ENCODE measurements at places on chromosomes 7 and 10.

DNA sequence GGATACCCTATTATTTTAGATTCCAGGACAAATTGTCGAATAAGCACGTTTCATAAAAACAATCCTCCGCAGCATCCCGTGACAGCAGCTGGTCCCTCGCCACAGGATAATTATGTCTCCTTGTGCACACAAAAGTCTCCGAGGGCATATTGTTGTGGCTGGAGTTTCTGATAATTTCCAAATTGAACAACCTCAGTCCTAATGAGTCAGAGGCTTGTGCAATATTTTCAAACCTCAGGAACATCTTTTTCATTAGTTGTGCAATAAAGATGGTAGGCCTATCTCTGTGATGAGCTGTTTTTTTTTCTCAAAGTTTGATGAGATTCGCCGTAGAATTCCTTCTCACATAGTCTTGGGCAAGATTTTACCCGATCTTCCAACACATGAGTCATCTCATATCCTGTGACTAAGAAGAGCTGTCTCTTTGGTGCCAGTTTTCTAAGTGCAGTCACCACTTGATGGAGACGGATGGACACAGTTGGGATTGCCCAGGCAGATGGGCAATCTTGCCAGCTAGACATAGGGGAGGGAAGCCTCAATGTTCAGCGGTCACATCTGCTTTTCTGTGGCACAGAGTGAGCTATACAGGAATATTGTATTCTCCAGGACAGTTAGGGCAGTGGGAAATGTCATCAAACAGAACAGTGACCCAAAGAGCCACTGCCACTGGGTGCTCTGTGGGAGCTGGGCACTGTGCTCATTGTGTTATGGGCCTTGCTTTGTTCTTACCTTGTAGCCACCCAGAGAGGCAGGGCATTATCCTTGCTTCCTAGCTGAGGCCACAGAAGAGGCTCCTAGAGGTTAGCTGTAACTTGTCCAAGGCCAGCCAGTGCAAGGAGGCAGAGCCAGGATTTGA, 7.8 kb downstream of the HTRA1 start:
- peak; percentile 5 for DNase-seq

- no peak for DNase-seq
Measured at GRCh38 chr10:47245731-47246350, 54.2 kb upstream of the GDF10 start.

- no peak for DNase-seq
Measured at GRCh38 chr7:22074897-22075296, 129.2 kb upstream of the CDCA7L start.

GRCh38 chr7:24669971-24670591, 87.2 kb downstream of the GSDME start:
- peak; percentile 16 for DNase-seq

GRCh38 chr10:66747451-66747850, 178.4 kb upstream of the LRRTM3 start:
- DNase-seq = no peak

DNA sequence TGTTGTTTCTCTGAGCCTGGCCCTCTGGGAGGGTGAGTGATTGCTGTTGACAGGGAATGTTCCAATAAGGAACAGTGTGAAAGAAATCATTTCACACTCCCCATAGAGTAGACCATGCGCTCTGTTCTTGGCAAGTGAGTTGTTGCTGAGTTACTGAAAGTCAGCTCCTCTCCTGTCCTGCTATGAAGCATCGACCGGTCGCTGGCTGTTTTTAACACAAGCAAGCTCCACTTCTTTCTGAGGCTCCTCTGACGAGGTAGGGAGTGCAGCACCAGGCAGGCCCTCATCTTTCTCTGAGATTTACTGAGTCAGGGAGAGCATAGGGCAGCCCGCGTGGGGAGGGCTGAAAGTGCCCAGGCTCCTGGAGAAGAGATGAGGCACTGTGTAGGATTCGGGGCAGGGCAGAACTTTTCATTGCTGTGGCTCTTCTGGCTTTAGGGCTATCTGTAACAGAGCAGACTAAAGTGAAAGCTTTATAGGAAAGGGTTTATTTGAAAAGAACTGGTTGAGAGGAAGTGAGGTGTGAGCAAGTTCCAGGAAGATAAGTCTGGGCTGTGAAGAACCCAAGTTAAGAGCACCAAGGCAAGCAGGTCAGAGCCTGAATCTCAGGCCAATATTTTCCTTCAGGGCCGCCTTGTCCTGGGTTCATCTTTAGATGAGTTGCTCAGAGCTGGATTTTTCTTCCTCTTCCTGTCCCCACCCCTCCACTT, 332.2 kb downstream of the CCSER2 start:
- no peak for DNase-seq

DNA sequence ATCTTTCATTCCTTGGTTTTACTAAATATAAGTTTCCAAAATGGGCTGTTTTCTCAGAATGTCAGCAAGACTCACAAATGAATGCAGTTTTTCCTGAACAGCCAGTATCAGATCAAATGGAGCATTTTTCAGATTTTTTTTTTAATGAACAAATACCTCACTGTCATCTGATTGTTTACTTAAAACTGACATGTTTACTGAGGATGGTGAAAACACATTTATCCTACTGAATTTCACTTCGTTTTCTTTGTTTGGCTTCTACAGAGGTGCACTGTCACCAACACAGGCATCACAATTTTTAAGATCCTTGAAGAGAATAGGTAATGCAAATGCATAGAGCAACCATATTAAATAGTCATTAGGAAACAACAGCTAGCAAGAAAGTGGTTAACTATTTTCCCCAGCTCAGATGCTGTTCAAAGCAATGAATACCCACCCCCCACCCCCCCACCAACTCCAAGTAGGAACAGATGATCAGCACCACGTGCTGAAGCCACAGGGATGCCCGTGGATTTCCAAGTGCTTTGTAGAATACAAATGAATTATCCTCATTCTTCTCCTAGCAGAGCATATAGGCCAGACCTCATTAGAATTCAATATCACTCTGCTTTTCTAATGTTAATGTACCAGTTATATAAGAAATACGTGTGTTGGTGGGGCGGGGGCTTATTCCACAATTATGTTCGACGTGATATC, 205.9 kb downstream of the SKAP2 start:
- DNase-seq = peak; percentile 91

GRCh38 chr7:55127135-55127551, 108.3 kb downstream of the EGFR start:
- DNase-seq = no peak

DNA sequence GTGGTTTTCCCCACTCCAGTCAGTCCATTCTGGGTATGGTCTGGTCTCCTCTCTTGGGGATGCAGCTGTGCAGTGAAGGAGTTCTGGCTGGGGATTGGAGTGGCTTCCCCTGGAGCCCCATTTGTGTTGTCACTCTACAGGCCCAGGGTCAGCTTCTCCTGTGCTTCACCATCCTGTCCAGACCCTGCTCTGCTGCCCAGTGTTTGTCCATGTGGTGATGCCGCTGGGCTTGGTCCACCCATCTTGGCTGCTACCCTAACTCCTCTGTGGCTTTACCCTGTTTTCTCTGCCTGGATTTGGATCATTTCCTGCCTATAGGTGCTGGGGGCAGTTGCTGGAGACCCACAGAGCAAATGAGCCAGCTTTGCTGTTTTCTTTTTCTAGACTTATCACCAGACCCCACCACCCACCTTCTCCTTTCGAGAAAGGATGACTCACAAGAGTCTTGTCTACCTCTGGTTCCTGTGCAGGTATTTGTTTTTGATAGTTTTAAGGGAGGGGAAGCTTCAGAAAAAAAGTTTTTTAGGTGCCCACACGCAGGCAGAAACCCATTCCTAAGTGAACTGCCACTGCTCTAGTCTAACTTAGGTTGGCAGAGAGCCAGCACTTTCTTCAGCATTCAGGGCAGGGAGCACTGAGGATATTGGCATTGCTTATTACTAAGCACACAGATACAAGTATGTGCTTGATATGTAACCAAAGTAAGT, 8.5 kb downstream of the ZDHHC16 start:
- no peak for DNase-seq

DNA sequence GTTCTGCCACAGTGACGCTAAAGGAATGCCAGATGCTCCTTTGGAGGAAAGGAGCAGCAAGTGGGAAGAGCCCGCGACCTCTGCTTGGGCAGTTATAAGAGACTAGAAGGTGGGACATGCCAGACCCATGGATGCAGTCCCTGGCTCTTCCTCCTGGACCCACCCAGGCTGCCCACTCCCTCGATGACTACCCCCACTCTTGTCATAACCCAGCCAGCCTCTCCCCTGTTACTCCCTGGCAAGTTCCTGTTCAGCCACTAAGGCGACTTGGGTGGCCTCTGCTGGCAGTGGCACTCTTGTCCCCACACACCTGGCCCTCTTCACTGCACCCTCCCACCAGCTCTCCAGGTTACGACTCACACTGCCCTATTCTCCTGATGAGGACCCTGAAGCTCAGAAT, 33.5 kb downstream of the COL13A1 start:
- no peak for DNase-seq

DNA sequence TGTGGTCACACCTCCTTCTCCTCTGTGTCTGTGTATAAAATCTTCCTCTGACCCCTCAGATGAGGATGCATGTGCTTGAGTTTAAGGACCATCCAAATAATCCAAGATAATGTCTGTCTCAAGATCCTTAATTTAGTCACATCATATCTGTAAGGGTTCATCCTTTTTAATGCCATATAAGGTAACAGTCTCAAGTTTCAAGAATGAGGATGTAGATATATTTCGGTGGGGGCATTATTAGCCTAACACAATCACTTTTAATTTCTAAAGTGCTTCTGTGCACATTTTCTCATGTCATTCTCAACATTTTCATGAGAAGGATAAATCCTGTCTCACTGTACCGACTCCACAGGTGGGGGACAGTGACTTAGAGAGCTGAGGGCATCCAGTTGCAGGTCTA, 235.3 kb downstream of the BUB3 start:
- no peak for DNase-seq

DNA sequence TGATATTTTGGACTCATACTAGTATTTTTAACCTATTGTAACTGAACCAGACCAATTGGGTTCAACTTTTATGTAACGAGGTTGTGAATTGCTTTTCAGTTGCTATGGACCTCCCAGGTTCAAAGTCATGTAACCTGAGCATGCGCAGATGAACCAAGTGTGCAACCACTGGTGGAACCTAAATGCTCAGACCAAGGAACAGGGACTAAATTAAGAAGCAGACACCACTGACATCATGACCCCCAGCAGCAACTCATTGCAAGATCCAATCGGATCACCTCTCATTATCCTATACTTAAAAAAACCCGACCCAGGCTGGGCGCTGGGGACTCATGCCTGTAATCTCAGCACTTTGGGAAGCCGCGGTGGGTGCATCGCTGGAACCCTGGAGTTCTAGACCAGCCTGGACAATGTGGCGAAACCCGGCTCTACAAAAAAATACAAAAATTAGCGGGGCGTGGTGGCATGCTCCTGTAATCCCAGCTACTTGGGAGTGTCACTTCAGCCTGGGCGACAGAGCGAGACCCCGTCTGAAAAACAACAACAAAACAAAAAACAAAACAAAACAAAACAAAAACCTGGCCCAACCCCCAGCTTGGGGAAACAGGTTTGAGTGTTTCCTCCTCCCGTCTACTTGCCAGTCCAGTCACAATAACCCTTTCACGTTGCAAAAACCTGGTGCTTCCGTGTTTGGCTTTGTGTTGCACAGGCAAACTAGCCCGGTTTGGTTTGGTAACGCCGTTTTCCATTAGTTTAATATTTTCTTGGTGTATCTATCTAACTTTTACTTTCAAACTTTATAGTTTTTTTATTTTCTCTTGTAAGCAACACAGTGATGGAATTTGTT, 11.3 kb upstream of the ZNF518A start:
- DNase-seq = no peak

- no peak for DNase-seq
Measured at GRCh38 chr7:128827971-128828711, 2.1 kb upstream of the FLNC start.

- no peak for DNase-seq
Measured at GRCh38 chr10:88467835-88468485, 115.2 kb downstream of the RNLS start.

- DNase-seq = no peak
Measured at GRCh38 chr10:73339436-73339835, 19.2 kb downstream of the CFAP70 start.

DNA sequence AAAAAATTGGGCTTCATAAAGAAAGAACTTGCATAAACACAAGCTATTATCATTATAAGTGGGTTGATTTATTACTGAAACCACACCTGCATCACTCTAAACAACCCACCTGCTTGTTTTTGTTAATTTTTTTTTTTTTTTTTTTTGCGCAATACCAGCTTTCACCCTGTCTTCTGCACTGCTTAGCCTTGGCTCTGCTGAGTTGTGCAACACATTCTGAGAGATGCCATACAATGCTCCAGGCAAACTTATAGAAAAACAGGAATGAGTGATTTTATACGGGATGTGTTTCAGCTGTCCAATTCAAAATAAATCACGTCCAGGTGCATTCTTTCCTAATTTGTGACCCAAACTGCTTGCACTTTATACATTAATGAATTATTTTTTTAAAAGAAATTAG, 923.6 kb downstream of the GATA3 start:
- no peak for DNase-seq

DNA sequence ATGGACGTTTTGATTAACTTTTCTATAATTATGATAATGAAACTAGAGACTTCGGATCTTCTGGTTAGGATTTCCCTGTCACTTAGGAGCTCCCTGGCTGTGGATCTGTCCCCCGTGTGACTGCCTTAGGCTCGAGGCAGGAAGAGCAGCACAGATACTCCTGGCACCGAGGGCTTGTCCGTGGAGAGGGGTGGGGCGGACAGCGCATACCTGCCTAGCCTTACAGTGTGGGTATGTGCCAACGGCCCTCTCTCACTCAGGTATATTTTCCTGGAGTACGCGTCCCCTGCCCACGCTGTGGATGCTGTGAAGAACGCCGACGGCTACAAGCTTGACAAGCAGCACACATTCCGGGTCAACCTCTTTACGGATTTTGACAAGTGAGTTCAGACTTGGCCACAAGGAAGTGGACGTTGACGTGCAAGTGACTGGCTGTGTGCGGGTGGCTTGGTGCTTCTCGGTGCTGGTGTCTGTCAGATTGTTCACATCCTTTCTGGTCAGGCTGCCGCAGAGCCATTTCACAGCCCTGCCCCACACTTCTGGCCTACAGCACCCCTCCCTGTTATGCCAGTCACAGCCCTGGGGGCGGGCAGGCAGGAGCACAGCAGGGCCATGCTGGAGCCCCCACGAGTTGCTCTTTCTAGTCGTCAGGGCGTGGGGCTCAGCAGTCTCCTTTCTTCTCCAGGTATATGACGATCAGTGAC, 7.9 kb downstream of the EIF3B start:
- no peak for DNase-seq

DNA sequence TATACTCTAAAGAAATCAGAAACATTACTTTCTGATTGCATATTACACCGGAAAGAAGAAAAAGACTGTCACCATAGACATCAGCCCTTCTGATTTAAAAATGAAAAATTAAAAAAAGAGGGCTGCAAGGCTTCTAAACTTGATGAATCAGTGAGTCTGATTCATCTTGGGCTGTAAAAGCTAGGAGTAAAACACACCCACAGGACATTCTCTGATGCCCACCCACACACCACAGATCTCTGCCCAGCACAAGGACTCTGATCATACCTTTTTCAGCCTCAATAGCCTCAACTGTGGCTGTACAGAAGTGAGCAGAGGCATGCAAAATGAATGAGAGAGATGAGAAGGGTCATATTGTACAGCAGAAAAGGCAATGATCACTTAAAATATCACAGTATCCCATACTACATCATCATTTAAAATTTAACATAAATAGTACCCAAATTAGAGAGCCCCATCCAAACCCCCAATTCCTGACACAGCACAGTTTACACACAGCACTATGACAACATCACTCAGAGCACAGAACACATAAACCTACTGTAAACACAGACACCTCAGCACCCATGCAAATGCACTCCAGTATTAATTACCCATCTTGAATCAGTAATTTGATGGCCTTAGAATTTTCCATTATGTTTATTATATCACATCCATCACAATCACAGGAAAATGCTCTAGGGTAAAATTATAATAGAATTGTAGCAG, 6.4 kb upstream of the MSS51 start:
- no peak for DNase-seq

GRCh38 chr7:54615537-54615936, 73.4 kb downstream of the VSTM2A start:
- DNase-seq = no peak

Data from NCI-H2171 treated with DMSO at 0.1 percent for 48 hours (cell line).